ENCODE measurements at places on chromosomes 13 and 19.

- DNase-seq: no peak
Observed at GRCh38 chr19:51508059-51508733, 6.6 kb upstream of the SIGLEC12 start.

DNA sequence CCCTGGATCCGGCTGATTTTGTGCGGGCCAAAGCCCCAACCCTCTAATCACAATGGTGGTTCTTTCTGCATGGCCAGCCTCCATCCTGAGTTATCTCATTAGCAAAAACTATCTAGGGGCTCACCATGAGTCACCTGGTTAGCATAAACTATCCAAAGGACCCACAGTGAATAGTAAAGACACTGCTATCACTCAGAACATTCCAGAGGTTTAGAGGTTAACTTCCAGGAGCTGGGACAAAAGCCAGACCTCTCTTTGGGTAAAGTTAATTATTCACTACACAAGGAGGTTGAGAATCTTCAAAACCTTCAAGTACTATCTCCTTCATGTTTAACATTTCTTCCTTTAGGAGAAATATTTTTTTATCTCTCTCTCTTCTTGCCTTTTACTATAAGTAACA lies 18.8 kb upstream of the PPP5C start:
- no peak for DNase-seq

DNA sequence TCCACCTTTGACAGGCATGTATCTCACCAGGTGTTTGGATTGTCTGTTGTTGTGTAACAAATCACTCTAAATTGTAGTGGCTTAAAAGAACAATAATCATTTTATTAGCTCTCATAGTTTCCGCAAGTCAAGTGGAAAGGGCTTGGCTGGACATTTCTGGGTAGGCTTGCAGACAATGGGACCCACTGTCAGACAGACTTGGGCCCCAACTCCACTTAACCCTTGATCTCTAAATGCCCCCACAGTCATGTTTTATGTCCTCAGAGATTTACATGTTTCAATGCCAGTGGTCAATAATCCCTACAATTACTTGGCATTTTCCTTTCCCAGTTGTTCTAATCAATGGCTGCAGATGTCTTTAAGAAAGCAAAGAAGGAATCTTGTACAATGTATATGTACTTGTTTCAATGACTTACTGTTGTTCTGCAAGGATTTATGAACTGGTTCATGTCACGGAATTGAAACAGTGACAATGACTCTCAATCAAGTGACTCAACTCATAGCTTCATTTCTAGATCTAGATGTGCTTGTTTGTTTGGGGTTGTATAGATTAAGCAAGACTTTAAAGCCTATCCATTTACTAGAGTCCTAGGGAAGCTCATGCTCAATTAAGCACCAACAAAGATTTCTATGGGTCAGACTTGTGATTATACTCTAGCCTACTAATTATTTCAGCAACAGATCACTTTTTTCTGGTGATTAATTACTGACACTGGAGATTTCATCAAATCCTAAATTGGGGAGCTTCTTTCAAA lies 510.1 kb upstream of the NBEA start:
- no peak for DNase-seq

GRCh38 chr13:51519771-51520216 lies 64.5 kb upstream of the WDFY2 start:
- no peak for DNase-seq

DNA sequence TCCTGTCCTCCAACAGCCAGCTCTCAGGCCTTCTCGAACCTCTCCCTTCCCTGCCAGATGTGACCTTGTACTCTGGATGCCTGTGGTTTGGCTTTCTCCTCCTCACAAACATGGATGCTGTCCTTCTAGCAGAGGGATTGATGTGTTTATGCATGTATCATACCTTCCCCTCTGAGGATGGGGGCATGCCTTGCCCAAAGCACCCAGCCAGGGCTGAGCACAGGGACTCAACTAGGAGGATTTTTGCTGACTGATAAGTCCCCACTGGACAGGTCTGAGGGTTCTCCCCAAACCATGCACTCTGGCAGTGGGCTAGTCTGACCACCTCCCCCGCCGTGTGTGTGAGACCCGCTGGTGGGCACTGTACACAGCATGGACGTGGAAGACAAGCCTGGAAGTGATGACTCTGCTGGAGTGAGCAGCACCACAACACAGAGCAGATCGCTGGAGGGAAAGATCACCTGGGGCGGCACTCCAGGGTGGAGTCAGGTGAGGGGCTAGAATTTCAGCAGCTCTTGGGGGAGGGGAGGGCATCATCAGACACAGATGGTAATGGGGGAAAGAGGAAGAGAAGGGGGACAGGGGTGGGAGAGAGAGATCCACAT lies 360.3 kb upstream of the ZNF507 start:
- DNase-seq: no peak

- DNase-seq: no peak
Observed at GRCh38 chr19:10998045-10998533, 37.3 kb downstream of the SMARCA4 start.

GRCh38 chr13:25067064-25067463 lies 28.9 kb upstream of the PABPC3 start:
- DNase-seq: no peak

DNA sequence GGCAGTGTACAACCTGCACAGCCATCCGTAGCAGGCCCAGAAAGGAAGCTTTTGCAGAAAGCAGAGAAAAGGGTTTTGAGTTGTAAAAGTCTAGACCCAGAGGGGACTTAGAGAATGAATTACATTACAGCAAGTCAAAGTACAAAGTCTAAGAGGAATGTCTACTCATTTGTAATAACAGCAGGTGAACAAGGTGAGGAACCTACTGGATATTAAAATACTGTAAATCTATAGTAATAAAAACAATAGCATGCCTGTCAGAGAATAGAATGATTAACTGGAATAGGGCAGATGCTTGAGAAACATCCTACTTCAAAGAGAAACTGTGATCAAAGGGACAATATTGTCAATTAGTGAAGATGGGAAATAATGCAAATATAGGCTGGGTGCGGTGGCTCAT lies 18.3 kb upstream of the ZNF414 start:
- no peak for DNase-seq

DNA sequence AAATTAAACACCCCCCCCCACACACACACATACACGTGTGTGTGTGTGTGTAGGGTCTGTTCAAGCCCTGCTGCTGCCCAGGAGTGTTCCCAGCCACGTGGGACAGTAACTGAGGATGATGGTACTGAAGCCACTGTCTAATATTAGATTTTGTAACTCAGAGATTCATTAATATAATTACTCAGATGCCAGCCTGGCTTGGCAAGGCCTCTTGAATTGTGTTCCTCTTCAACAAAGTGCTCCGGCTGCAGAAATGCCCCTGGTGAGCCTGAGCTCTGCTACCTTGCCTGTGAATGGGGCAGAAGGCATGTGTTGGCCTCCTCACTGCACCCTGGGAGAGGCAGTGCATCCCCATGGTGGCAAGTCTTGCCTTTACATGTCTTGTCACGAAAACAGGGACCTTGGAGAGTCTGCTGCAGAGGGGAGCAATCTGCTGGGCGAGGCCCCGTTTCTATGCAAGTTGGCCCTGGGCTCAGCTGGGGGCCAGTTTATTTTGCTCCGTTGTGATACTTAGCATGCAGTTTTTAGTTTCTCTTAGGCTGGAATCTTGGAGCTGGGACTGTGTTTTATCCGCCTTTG lies 44.0 kb downstream of the NFIX start:
- no peak for DNase-seq

- DNase-seq: no peak
Observed at GRCh38 chr19:51824281-51825005, 29.5 kb downstream of the FPR3 start.
